ENCODE measurements at places on chromosomes 7 and 10.

- no peak for DNase-seq
Measured at GRCh38 chr7:145959981-145960380, 156.6 kb upstream of the CNTNAP2 start.

- DNase-seq = no peak
Measured at GRCh38 chr7:135177028-135177696, 6.7 kb upstream of the CYREN start.

DNA sequence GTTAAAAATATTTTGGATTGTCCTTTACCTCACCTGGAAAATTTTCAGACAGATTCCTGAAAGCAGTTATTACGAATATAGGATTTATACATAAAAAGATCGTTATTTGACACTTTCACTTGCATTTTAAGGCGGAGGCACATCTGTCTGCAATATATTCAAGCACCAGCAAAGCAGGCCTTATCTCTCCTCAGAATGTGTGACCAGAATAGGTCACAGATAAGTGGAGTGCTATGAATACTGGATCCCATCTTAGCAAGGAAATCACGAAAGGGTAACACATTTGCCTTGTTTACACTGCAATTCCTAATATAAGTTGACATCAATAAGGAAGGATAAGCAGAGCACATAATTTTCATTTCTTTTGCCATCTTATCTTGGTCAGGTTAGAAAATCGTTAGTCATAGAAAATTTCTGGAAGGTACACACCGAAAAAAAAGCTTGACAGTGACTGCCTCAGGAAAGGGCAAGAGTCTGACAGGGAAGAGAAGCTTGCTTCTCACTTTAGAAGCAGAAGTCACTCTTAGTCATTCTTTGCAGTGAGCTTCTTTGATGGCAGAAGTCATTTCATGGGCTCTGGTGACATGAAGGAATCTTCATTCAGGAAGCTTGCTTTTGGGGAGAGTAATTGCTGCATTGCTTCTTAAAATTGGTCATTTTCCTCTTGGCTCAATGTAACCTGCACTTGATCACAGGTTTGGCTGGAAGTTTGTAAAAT lies 98.1 kb upstream of the STK17A start:
- no peak for DNase-seq

DNA sequence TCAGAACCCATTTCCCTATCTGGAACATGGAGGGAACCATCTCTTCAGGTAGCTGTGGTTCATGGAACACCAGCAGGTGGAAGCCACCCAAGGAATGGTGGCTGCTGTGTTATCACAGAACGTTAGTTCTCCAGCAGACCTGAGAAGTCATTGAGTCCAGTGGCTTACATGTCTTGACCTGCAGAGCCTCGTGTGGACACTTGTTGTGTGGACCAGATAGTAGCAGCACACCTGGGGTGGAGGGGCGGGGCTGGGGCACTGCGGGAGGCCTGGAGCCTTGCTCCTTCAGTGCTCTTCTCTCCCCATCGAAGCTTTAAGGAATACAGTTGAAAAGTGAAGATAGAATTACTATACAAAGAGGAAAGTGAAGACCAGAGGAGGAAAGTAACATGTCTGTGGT lies 42.4 kb downstream of the VWA2 start:
- DNase-seq = no peak

GRCh38 chr7:157462419-157462771 lies 125.6 kb downstream of the DNAJB6 start:
- DNase-seq = no peak

- no peak for DNase-seq
Measured at GRCh38 chr10:132981173-132981555, 38.8 kb upstream of the CFAP46 start.

GRCh38 chr7:35727571-35727970 lies 32.6 kb upstream of the HERPUD2 start:
- no peak for DNase-seq

DNA sequence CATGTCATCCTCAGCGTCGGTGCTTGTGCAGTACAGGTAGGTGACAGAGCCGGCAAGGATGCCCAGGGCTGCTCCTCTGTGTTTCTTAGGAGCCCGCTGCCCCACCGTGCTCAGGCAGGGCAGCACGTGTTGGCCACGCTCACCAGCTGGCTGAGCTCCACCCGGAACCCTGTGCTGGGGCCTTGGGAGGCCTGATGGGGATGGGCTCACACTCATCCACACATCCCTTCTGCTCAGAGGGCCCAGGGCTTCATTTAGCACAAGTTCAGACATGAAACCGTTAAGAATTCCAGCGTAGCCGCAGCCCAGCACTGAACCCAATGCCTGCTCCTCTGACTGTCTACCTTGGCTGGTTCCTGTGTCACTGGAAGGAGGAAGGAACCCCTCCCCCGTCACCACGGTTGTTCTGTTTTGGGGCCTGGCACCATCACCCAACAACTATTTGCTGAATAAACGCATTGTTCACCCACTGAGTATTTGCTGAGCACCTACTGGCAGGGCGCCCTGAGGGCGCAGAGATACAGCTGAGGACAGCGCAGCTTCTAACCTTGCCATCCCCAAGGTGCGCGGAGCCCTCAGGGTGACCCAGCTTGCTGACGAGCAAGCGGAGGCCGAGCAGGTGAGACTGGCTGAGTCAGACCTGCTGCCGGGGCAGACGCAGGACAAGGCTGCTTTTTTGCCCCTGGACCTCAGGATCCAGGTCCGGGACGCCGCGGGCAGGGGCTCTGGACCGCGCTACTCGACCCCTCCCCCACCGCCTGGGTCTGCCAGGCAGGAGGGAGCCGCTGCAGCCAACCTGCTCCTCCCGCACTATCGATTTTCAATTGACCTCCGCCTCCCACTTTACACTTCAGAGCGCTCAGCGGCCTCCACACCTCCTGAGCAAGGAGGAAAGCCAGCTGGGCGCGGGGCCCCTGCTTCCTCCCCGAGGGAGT lies 50.6 kb upstream of the RET start:
- DNase-seq = no peak

DNA sequence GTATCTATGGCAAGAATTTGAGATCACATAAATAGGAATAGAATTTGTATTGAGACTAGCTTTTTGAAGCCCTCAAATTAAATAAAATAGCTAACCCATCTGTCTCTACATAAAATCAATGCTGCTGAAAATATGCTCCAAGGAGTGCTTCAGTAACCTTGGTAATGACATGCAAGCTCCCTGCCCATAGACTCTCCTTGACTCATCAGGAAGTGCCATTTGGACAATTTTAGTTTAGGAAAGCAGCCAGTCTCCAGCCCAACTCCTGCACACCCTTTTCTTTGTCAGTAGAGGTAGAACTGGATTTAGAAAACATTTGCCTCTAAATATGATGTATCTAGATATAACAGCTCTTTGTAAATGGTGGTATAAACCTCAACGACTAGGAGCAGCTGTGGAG lies 69.9 kb upstream of the PTPRZ1 start:
- DNase-seq = no peak

- no peak for DNase-seq
Measured at GRCh38 chr10:110401401-110402076, 96.2 kb upstream of the DUSP5 start.

DNA sequence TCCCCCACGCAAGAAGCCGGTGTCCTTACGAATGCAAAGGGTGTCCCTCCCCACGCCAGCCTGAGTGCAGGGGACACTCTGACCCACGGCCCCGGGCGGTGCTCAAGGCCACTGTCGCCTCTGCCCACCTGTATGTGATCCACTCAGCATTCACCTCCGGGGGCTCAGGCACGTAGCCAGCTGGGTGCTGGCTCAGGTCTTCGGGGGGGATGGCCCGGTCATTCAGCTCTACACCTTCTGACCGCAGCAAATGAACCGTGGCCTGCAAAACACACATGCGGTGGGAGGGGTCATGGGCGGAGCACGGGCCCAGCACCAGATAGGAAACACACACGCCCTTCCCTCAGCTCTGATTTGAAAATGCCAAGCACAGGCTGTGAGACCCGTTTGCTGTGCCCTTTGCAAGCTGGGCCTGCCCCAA lies 25.9 kb downstream of the CFAP46 start:
- no peak for DNase-seq

DNA sequence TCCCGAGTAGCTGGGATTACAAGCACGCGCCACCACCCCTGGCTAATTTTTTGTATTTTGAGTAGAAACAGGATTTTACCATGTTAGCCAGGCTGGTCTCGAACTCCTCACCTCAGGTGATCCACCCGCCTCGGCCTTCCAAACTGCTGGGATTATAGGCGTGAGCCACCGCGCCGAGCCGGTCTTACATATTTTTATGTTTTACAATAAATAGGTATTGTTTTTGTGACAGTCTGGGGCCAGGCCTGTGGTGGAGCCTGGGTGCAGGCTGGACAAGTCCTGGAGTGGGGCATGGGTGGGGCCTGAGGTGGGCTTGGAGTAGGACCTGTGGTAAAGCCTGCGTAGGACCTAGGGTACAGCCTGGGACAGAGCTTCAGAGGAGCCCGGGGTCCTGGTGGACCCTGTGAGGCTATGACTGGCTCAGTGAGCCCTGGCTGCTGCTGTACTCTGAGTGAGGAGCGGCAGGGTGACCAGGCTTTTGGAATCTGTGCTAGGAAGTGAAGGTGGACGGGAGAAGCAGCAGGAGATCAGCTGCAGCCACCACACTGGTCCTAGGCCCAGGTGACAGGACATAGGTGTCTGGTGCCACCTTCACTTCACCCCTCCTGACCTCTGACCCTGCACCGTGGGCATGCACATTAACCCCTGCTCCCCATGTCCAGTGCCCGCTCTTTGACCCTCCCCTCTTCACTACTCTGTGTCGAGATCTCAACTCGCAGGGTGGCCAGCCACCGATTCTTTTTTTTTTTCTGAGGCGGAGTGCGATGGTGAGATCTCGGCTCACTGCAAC lies 9.6 kb upstream of the ZMIZ2 start:
- DNase-seq = no peak

- DNase-seq = no peak
Measured at GRCh38 chr10:118918116-118918515, 111.4 kb upstream of the NANOS1 start.

DNA sequence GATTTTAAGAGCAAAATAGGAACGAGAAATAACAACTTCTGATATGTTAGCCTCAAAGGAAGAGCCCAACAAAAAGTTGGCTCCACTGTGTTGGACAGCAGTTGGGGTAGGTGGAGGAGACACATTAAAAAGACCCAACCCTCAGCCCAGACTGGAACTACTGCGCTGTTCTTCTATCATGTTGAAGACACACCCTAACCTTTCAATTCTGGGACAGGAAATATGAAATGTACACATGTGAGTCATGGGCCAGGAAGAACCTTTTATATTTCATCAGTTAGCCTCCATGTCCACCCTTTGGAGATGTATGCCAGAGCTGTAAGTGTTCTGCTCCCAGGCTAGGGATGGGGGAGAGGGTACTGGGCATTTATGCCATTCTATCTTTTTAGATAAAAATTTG lies 22.1 kb downstream of the CLDN12 start:
- no peak for DNase-seq

DNA sequence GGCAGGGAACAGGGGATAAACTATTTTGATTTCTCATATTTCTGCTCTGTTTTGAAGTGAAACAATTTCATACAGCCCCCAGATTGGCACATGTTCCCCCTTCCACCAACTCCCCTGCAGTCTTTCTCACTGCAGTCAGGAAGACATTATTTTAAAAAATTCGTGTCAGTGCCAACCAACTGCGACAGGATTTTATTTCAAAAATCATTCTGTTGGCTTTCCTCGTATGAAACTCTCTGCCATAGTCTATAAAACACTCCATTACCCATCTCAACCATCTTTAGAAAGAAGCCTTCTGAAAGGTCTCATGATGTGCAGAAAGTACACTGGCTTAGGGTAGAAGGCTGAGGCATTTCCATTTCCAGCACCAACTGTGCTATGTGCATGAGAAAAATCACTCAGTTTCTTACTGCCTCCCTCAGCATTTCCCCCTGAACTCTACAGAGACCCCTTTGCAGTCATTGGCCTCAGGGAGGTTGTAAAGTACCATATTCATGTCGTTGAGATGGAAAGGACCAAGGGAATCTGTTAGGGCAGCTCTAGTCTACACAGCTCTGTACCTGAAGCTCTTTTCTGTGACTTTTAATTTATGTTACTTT lies 46.9 kb downstream of the STEAP1B start:
- no peak for DNase-seq

DNA sequence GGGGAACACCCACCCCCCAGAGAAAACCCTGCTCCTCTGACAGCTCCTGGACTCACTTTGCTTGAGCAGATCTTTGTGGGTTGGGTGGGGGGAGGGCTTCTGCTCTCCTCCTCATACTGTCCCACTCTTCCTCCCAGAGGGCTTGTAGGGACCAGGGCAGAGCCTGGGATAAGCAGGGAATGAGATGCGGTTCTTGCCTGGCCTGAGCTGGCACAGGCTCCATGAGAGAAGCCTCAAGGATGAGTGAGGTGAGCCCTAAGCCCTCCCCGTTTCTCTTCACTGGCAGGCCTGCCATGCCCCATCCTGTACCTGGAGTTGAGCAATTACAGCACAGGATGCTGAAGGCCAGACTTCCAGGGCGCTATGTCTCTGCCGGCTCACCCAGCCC lies 134.7 kb downstream of the ADAM12 start:
- no peak for DNase-seq

GRCh38 chr7:5525271-5526099 lies 101.9 kb upstream of the TNRC18 start:
- DNase-seq = no peak

DNA sequence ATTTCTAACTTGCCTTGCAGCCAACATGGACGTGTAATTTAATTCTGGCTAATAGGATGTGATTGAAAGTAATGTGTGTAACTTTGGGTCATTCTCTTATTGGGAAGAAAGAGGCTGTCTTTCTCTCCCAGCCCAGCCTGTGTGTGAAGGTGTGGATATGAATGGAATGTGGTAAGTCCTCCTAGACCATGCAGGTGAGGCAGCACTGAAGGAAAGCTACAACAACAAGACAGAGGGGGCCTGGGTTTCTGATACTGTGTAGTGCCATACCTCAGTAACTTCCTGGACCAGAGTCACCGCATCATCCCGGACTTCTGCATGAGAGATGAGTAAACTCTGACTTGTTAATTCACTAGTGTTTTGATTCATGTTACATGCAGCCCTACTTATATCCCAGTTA lies 237.0 kb downstream of the EXOC4 start:
- no peak for DNase-seq

GRCh38 chr10:127979045-127979444 lies 72.1 kb downstream of the PTPRE start:
- no peak for DNase-seq

DNA sequence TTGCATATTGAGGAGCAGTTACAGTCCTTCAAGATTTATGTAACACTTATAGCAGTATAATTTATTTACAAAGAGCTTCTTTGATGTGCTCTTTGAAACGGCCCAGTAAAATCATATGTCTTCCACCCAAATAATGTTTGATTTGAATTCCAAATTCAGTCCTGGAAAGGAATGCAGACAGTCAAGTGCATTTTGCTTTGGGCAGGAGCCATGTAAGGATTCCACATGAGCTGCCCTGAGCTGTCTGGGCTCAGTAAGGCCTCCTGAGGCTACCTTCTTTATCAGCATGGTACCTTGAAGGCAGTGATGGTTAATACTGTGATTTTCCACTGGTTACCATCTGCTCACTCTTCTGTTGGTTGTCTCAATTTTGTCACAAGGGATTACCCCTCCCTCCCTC lies 41.6 kb upstream of the LHFPL3 start:
- no peak for DNase-seq

GRCh38 chr10:60155099-60155877 lies 234.4 kb downstream of the ANK3 start:
- no peak for DNase-seq

- no peak for DNase-seq
Measured at GRCh38 chr7:149776289-149776688, 2.9 kb upstream of the ZNF467 start.

GRCh38 chr10:107969936-107970335 lies 805.4 kb upstream of the SORCS1 start:
- DNase-seq = no peak

GRCh38 chr7:43058271-43059066 lies 54.0 kb upstream of the HECW1 start:
- DNase-seq = peak; percentile 8

- no peak for DNase-seq
Measured at GRCh38 chr10:3828404-3829155, 43.6 kb upstream of the KLF6 start.

Data from NCI-H345 (cell line).